Endothelial cell of umbilical vein (primary cell): ENCODE measurements at places on chromosomes 11 and 22.
A peak's percentile ranks its signal among the peaks of the same experiment; 100 is the strongest.

- no peak for DNase-seq
These were observed 90.5 kb downstream of the BRD1 start for GRCh38 chr22:49737101-49737551.

DNA sequence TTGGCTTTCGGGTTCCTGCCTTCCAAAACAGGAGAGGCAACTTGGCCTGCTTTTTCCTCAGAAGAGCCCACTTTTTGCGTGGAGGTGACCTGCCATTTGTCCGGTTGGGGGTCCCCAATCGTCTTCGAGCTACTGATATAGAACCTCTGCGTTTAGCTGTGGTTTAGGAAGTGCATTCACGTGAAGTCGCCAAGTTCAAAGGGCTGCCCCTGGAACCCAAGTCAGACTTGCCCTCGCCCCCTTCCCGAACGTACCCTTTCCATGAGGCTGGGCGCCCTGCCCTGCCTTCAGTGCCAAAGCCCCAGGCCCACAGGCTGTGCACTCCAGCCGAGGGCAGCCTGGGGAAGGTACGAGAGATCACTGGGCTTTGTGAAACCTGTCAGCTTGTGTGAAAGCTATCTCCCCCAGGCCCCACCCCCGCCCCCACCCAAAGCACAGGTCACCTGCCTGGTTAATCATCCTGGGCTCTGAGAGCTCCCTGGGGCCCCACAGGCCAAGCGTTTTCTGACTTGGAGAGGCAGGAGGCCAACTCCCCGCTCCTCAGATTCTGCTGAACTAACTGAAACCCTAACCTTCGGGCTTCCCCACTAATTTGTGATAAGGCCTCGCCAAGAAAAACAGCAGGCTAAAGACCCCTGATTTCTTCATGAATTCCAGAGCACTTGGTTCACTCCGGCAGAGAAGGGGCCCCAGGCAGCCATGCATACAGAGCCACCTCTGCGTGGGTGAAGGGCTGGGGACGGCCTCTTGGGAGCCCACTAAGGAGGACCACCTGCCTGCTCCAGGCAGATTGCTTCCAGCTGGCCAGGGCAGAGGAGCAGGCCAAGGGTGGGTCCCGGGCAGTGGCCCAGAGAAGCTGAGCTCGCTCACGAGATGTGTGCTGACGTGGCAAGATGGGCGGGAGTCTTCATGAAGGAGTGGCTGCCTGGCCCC, 25.8 kb upstream of the KCNQ1OT1 start:
- no peak for DNase-seq

- no peak for DNase-seq
These were observed 7.1 kb downstream of the GALR3 start for GRCh38 chr22:37830093-37830842.

DNA sequence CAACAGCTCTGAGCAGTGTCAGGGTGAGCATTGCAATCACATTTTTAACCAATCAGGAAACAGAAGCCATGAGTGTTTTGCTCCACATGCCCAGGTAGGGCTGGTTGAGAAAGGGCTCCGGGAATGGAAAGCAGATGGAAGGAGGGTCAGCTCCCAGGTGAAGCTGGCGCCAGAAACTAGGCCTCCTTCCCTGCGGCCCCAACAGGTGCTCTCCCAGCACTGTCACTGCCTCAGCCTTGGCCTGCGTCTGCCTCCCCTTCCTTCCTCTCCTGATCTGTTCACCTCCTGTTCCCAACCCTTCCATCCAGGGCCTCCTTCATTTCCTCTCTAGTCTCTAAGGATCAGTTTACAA, 4.6 kb upstream of the VSIG10L2 start:
- DNase-seq = no peak

GRCh38 chr11:86706338-86707131, 34.1 kb upstream of the ME3 start:
- no peak for DNase-seq

DNA sequence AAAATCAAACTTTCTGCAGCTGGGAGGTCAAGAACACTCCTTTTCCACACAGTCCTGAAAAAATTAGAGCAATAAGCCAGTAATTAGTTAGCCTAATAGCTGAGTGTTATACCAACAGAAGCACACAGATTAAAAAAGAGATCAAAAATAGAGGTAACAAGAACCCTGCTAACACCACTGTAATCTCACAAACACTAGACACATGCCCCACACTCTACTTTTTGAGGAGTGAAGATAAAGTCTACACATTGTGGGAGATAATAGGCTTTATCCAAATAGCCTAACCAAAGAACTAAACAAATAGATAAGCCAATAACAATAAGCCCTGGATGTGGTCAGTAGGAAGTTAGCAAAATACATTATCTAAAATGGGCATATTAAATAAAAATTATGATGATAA, 372.7 kb upstream of the ANO5 start:
- DNase-seq = no peak

GRCh38 chr11:108906329-108906728, 241.5 kb downstream of the DDX10 start:
- DNase-seq = peak; percentile 97

DNA sequence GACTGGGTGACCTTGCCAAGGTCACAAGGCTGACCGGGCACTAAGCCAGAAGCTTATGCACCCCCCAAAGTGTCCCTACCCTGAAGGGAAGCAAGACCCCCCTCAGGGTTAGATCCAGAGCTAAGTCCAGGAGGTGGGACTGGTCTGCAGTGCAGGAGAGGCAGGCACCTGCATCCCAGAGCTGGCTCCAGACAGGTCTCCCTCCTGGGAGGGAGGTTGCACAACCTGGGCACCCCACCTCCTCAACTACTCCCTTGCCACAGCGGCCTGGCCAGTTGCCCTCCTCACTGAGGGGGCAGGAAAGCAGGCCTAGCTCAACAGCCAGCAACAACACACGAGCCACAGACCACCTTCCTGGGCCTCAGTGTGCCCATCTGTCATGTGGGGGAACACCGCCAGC, 75.0 kb upstream of the TCF20 start:
- no peak for DNase-seq

DNA sequence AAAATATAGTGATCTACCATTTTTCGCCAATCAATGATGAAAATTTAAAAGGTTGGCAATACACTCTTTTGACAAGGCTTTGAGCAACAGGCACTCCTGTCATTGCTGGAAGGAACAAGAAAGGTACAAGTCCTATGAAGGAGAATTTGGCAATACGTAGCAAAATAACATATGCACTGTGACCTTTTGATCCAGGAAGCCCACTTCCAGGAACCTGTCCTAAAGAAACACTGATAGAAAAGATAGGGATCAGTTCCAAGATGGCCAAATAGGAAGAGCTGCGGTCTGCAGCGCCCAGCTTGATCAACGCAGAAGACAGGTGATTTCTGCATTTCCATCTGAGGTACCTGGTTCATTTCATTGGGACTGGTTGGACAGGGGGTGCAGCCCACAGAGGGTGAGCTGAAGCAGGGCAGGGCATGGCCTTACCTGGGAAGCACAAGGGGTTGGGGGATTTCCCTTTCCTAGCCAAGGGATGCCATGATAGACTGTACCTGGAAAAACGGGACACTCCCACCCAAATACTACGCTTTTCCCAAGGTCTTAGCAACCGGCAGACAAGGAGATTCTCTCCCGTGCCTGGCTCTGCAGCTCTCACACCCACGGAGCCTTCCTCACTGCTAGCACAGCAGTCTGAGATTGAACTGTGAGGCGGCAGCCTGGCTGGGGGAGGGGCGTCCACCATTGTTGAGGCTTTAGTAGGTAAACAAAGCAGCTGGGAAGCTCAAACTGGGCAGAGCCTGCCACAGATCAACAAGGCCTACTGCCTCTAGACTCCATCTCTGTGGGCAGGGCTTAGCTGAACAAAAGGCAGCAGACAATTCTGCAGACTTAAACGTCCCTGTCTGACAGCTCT, 69.7 kb upstream of the GALNT18 start:
- DNase-seq = no peak

- peak; percentile 81 for DNase-seq
These were observed 9.2 kb upstream of the CBL start for GRCh38 chr11:119196833-119197483.

GRCh38 chr22:50211147-50211546, 10.3 kb downstream of the SELENOO start:
- DNase-seq = no peak
